SK-N-DZ (cell line): ENCODE measurements at places on chromosomes 5 and 9.

DNA sequence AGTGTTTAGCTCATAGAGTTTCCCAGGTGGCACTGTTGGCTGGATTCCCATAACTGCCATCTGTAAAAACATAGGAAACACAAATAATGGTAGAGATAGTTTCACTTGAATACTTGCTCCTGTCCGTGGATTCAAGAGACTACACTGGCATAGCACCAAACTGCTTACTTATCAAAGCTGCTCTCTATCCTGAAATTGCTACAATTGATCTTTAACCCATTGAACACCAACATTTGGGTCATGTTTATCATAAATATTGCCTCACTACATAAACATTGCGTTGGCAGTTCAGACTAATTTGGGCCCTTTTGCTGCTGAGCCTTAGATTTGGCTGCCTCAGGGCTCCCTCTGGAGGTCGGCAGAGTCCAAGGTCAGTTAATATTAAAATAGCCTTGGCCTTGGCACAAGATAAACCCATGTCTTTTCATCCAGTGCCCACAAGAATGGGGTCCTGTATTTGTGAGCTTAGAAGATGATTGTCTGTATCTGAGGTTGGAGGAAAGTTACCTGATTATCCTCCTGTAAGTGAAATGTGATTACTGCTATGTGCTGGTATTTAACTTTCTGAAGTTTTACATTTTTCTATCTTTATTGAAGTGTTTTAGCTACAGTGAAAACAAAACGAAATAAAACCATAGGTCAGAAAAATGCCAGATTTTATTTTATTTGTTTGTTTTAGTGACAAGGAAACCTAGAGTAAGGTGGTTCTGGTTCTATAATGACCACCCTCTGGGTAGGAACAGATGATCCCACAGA lies 4.0 kb upstream of the RANBP3L start:
- DNase-seq: peak; percentile 31

DNA sequence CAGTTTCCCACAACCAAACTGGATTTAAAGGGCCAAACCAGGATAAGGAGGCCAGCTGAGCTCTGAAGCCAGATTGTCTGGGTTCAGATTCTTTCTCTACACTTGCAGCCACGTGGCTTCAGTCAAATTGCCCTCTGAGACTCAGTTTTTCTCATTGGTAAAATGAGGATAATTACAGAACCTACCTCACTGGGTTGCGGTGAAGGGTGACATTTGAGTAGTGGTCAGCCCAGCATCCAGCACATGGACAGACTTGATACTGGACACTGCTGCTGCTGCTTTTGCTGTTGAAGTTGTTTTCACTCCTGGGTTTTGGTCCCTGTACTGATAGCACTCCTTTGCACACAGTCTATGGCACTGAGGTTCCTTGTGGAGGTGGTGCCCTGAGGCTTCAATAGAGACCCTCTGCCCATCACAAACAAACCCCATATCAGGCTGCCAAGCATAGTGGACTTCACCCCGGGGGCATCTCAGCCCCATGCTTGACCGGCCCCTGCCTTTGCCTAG lies 25.7 kb upstream of the CDKN2AIPNL start:
- DNase-seq: no peak

DNA sequence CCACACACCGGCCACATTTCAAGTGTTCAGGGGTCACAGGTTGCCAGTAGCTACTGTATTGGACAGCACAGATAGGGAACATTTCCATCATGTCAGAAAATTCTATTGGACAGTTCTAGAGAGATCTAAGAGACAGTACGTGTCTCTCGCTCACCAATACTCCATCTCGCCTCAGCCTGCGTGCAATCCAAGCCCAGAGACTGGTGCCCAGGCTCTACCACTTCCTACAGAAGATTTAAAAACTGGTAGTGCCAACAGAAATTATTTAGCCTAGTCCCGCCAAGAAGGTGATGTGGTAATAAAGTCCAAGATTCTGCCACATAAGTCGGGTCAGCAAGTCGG lies 390 bp upstream of the SNX2 start:
- no peak for DNase-seq

GRCh38 chr5:40404613-40405012 lies 275.1 kb upstream of the PTGER4 start:
- DNase-seq: no peak

DNA sequence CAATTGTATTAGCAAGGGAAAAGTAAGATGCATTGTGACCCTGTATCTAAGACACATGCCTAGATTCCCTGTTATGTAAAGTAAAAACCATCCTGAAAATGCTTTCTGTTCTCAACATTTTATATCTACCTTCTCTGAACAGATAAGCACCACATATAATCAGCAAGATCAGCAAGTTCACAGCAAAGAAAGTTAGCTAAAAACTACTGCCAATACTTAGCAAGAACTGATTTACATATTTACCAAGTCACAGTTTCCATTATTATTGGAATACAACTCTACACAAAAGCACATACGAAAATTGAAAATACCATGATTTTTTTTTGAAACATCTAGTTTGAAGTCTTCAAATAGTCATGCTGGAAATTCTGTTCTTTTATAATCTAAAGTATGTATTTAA lies 1118.1 kb downstream of the TAF11L14 start:
- DNase-seq: no peak

- DNase-seq: no peak
These were observed 656.2 kb upstream of the PTPRD start for GRCh38 chr9:11269036-11269435.

DNA sequence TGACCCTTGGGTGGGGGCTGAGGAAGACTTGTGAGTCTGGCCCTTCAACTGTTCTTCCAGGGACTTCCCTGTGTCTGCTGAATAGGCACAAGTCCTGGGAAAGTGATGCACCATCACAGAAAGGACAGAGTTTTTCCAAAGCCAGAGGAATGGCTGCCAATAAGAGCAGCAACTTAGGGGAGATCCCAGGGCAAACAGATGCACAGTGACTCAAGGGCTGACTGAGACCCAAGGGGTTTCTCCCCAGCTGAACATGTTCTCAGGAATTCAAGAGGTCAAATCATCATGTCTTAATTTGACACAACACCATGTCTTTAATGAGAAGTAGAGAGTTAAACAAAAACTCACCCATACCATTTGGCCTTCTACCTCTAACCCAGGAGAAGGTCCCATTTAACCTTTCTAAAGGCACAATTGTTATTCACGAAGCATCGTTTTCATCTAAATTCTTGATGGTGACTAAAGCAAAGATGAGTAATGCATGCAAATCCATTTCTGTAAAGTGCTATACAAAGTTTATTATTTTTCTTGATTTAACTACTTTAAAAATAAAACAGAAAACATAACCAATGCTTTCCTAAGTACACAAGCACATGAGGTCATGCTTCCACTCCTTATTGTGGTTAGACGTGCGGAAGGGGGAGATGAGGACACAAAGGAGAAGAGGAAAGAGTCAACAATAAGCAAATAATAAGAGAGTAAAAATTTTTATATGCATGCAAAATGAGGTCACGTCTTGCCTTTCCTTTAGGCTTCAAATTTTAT lies 324.1 kb downstream of the PLK2 start:
- no peak for DNase-seq

- no peak for DNase-seq
These were observed 488.3 kb downstream of the KDM4C start for GRCh38 chr9:7245976-7246580.

DNA sequence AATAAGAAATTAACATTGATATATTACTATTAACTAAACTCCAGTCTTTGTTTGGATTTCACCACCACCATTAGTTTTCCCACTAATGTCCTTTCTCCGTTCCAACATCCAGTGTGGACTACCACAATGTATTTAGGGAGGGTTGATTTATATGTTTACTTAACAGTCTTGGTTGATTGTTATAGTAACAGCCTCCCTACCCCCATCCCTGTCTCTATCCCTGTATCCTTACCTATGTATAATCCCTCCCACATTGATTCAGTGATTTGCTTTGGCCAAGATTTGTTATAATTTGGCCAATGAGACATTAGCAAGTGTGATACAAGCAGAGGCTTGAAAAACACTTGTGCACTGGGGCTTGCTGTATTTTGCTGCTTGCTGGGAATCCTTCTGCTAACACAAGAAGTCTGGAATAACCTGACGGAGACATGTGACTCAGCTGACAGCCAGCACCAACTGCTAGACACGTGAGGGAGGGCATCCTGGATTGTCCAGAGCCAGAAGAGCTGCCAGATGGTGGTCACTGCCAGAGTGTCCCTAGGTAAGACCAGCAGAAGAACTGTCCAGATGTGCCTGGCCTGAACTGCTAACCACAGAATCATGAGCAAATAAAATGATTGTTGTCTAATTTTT lies 51.2 kb upstream of the TCF7 start:
- no peak for DNase-seq

GRCh38 chr5:81838307-81838906 lies 87.5 kb upstream of the SSBP2 start:
- DNase-seq: peak; percentile 61

GRCh38 chr5:128287740-128288139 lies 204.2 kb downstream of the SLC12A2 start:
- DNase-seq: no peak

DNA sequence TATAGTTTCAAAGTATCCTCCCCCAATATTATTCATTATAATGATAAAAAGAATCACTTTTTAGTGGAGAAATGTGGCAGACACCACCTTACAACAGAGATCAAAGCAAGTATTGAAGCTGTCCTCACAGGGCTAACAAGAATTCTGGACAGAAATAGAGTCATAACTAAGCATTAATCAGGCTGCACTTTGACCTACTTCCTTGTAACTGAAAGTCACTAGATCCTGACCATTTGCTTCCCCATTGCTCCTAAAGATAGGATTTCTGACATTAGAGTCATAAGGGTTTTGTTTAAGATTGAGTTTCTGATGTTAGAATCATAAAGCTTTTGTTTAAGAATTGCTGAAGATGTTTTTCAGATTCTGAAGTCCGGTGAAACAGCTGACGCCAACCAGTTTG lies 159.7 kb downstream of the ATP10B start:
- DNase-seq: no peak

DNA sequence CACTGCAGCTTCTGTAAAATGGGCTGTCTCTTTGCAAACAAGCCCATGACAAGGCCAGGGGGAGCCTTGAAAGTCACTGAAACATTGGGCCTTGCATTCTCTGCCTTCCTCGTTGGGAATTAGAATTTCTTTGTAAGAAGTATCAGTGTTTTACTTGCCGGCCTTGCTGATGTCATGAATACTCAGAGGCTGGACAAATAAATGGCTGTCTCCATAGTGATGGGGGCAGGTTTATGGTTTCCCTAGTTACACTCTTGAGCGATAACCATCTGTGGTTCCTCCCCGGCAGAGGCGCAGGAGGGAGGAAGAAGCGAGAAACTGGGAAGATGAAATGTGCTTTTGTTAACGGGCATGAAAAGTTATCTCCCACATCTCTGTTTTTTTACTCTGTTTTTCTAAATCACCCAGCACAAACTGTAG lies 272.7 kb upstream of the PANK3 start:
- peak; percentile 90 for DNase-seq

DNA sequence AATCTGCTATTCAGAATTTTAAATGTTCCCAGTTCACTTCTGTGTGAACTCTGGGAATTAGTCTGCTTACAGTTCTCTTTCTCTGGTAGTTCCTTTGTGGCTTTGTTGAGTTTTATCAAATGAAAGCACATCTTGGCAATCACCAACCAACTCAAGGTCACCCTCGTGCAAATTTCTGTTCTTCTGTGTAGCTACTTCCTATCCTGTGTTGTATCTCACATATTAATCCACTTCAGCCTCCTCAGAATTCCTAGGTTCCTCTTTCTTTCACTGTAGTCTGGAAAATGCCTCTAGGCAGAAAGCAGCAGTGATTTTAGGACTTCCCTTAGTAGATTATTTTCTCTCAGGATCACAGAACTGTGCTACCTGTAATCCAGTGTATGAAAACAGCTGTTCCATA lies 100.3 kb downstream of the AUH start:
- no peak for DNase-seq

GRCh38 chr5:149837680-149838269 lies 106.8 kb downstream of the PDE6A start:
- DNase-seq: peak; percentile 57

DNA sequence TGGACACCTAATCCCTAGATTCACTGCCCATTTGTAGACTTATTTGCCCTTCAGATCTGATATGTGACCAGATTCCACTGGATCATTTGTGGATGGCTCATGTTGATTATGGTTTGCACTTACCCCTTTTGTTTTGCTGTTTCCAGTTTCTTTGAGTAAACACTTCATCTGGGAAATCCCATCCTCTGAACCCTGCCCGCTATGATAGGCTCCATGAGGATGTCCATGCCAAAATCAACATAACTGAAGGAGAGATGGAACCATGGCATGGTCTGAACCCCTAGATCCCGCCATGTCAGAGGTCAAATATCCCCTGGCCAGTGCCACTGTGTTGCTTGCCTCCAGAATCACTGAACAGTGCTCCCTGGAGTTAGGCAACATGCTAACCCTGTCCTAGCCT lies 11.7 kb upstream of the FEM1C start:
- DNase-seq: no peak

GRCh38 chr5:143594902-143595818 lies 191.7 kb upstream of the NR3C1 start:
- no peak for DNase-seq

DNA sequence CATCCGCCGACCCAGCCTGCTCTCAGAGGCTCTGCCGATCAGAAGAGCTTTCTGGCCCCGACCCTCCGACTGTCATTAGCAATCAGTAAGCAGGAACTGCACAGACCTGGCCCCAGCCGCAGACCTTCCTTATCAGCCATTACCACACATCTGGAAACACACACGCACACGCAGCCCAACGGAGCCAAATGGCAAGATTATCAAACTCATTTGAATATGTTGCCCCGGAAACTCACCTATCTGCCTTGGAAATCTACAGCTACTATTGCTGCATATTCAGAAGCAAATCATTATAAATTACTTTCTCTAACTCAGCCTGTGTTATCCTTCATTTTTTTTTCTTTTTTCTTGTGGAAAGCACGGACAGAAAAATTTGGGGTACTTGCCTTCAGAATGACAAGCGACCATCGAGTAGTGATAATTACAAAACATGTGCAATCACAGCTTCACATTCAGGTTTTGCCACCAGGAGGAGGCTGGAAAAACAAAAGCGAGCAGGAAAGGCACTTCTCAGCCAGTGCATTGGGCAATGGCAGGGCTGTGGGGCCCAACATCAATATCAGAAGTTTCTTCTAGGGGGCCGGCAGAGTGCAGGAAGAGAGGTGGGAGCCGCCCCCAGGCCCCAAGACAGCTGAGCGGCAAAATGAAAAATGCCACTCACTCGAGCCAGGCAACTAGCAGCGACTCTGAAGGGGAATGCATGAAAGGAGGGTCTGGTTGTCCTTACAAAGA lies 122.3 kb downstream of the VAV2 start:
- peak; percentile 90 for DNase-seq

- DNase-seq: no peak
These were observed 594.7 kb upstream of the WWC1 start for GRCh38 chr5:167696558-167697314.

DNA sequence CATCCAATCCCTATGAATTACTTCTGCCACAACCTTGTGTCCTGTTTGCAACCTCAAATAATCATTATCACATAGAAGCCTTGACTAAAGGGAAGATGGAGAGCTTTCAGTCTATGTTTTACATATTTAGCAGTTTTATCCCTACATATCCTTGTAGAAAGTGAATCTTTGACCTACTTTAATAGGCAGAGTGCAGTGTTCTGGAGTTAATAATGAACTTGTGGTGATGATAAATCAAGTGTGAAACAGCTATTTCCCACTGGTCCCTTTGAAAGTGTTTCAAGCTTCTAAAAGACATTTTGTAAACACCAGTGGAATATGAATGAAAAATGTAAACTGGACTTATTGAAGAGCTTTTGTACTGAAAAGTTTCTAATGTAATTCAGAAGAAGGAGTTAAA lies 406.7 kb downstream of the GABRG2 start:
- no peak for DNase-seq

- DNase-seq: no peak
These were observed 93.6 kb downstream of the NR3C1 start for GRCh38 chr5:143309661-143310431.

GRCh38 chr9:129320575-129321285 lies 142.7 kb upstream of the IER5L start:
- peak; percentile 94 for DNase-seq
